ENCODE measurements at places on chromosomes 5 and 9.

DNA sequence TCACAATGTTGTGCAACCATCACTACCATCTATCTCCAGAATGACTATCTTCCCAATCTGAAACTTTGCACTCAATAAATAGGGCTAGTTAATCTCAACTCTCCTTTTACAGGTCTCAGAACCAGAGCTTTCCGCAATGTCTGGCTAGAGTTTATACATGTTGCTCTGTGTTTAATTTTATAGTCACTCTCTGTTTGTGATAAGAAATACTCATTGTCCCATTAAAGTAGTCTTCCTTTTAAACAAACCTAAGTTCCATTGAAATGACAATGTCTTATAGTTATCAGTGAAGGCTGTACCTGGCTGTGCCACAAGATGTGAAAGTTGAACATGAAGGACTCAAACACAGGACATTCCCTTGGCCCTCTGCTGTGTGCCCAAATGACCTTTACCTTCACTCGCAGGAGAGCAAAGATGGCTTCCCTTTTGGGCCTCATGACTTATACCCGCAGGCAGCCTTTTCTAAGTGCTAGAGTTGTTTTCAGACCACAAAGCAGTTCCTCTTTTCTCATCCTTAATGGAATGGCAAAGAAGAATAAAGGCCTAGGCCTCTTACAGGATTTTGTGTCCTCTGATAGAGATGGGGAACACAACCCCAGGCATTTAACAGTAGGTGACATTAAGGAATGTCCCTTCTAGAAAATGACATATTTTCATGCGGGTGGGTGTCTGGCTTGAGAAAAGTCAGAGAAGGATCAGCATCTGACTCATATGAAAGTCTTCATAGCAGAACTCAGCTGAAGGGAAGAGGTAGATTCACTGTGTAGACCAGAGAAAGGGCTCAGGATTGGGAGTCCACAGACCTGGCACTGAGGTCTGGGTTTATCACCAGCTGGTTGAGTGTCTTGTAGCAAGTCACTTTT, 69.6 kb upstream of the ATP10B start:
- no peak for DNase-seq

GRCh38 chr9:104177676-104178075, 83.6 kb downstream of the SMC2 start:
- no peak for DNase-seq

DNA sequence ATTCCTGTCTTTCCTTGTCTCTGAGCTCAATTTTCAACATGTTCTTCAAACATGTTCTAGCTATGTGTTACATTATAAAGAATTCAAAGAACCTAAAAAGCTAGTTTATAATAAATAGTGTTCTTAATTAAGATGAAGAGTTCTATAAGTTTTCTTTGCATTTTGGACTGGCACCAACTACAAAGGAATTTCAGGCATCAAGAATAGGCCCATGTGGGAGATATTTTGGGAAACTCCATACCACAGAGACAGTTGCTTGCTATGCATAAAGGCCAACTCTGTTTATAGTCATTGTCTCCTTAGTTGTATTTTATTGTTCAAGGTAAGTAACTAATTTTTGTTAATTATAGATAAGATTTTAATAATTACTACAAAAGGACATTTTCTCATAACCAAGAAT, 4.5 kb downstream of the SLF1 start:
- DNase-seq, result no peak

GRCh38 chr5:64690104-64690416, 243 bp upstream of the SHISAL2B start:
- DNase-seq, result no peak

DNA sequence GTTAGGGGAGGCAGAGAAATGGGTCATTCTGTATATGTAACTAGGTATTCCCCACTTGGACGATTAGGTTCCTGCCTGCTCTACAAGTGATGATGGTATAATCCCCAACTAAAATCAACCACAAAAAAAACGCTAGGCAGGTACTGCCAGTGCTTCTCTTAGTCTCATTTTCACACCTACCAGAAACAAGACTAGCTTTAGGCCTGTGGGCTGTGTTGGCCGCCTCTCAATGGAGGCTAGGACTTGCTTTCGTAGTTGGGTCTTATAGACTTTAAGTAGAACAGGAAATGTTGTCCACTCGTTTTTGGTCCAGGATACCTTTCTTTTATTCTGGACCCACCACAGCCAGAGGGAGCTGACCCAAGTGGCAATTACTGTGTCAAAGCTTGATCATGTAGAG, 111.8 kb downstream of the UNC13B start:
- DNase-seq, result no peak

DNA sequence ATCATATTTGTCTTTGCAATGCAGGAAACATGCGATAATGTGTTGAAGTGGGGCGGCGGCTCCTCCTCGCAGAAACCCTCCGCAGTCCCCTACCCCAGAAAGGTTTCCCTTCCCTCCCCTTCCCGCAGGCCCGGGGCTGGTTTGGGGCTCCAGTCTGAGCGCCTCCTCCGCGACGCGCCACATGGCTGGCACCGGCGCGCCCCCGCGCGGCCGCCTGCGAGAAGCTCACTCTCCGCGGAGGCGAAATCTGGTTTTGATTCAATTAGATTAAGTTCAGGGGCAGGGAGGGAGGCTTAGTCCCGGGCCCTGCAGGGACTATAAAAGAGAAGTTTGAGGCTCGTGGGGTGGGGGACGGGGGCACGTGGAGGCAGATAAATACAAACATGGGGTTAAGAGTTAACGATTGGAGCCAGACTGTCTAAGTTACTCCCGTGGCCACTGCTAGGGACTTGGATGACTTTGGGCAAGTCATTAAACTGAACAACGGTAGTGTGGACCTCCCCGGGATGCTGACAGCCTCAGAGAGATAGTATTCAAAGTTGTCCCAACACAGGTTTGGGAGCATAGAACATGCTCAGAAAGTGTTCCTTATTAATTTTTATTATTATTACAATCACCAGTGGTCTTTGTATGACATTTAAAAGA, 69.4 kb downstream of the MSX2 start:
- DNase-seq, result peak; percentile 2

DNA sequence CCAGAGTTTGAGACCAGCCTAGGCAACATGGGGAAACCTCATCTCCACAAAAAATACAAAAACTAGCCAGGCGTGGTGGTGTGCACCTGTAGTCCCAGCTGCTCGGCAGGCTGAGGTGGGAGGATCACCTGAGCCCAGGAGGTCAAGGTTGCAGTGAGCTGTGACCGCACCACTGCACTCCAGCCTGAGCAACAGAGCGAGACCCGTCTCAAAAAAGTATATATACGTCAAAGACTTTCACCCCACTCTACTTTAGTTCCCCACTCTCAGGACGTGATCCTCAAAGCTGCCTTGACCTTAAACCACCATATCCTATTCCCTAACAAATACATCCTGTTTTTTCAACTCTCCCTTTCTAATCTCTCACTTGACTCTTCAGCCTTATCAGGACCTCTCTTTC, 41.0 kb downstream of the PCDHGC5 start:
- no peak for DNase-seq

- DNase-seq, result no peak
Observed at GRCh38 chr9:83572524-83572923, 34.3 kb upstream of the FRMD3 start.

DNA sequence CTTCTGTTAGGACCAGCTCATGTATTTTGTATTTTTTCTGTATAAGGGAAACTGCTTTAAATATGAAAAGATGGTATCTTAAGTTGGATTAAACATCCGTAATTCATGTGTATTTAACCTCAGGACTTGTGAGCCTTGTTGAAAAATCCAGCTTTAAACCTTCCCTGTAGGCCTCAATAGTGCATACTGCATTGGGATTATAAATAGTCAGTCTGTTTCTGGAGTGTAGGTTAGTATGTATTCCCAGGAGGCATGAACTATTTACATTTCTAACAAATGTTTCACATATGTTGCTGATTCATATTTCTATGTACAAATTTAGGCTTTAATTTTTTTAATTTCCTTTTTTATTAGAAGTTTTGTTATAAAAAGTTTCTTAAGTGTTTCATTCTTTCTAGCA, 137.9 kb upstream of the GRHPR start:
- DNase-seq, result no peak

- DNase-seq, result no peak
Observed at GRCh38 chr9:71929791-71930440, 18.5 kb downstream of the C9orf85 start.

DNA sequence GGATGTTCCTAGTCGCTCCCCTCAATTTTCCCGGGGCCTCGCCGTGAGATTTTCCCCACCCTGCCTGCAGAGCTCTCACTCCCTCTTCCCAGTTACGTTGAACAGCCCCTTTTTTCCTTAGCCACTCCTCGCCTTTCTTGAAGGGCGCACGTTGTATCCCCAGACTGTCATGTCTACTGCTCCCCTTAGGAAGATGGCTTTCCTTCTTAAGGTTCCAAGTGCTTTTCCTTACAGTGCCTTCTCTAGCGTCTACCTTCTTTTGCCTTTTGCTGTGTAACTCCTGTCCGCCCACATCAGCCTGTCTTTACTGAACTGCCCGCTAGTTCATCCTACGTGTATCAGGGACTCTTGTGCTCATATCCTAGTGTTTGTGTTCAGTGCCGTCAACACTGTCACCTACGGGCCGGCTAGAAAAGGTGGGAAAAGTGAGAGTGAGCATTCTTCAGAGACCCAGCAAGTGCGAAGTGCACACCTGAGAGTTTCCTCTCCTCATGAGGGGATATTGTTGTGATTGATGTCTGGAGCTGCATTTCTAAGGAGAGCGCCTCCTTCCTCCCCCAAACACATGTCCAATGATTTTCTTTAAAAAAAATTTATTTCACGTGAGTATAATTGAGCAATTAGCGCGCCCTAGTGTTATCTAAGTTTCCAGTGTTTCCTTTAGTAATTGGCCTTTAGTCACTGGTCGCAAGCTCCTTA, 764 bp downstream of the CAMLG start:
- peak; percentile 12 for DNase-seq

DNA sequence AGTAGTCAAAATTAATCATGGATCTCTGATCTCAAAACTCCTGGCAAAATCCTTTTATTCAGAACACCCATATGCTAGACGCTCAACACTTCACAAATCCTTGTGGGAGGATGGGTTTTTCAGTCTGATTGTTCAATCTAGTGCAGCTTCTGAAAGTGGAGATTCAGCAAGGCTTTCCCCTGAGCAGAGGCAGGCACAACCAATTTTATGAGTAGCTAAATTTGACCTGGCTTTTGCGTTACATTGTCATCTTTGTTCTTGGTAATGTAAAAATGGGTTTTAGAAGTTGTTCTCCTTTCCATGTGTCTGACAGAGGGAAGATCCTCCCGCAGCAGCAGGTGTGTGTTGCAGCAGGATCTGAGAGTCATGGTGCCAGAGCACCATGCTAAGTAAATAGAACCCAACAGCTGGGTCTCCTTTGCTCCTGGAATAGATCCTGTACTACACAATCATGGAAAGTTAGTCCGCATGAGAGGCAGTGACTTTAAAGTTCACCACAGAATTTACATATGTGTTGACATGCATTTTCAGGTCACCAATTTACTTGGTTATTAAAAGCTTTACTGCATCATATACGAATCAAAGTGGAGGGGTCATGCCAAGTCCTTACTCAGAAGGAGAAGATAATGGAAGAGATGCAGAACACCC, 70.1 kb upstream of the MEF2C start:
- DNase-seq, result no peak

Data from stimulated activated naive CD4-positive, alpha-beta T cell (primary cell).